Activated CD8-positive, alpha-beta memory T cell treated with anti-CD3 and anti-CD28 coated beads for 4 hours (primary cell): ENCODE measurements at places on chromosomes 4 and X.

DNA sequence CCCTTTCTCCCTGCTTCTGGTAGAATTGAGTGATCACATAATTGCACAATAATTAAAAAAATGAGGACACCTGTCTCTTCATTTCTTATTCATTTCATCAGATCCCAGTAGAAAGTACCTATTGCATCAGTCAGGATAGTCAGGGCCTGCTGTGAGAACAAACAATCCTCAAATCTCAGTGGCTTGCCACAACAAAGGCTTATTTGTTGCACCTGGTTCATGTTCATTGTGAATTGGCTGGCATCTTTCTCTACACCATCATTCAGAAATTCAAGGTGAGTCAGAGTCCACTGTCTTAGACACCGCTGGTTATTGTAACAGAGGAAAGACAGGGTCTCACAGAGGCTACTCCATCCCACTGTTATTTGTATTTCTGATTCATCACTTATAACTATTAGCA lies 409.8 kb downstream of the STIM2 start:
- DNase-seq = no peak

DNA sequence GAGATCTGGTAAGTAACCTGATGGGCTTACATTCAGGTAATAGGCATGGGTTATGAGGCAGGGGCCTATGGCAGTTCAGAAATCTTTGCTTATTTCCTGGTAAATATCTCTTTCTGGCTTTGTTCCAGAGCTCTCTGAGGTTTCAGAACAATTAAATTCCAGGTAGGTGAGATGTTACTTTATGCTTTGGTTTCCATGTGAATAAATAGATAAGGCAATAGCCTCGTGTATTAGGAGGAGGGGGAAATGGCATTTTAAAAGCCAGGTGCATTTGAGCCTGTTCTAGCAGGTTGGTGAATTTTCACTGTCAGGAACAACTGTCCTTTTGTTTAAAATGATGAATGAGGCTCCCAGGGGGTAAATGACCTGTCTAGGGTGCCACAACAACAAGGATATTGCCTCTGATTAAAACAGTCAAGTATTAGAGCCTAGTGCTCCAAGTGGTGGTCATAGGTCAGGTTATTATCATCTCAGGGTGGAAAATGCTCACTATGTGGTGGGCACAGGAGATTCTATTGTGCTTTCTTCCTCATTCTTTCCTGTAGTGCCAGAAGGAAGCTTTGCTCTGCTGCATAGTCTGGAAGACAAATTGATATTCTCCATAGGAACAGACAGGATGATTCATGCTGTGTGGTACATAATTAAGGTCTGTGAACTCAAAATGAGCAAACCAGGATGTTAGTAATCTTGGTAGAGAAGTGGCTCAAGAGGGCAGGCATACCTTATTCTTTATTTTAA lies 296.2 kb downstream of the INPP4B start:
- no peak for DNase-seq

GRCh38 chr4:2059046-2059725 lies at the start of gene NAT8L:
Gene NAT8L (plus strand): TSS chr4:2059327. CDS start chr4:2059512, 185 bp downstream.
- no peak for DNase-seq

DNA sequence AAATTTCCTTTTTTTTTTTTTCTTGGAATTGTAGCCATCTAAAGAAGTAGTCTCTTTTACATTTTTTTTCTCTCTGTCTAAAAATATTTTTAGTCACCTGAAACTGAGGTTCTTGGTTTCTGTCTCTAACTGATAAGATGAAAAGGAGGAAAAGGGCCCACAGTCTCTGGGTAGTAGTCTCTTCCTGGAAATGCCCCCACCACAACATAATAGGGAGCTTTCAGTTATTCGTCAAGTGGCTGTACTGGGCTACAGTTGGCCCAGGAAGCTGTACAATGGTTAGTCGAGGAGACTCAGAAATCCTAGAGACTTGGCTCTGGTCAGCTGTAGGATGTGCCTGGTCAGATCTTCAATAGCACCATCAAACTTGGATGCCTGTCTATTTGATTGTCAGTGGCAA lies 163.4 kb downstream of the ACTRT1 start:
- no peak for DNase-seq
